ENCODE measurements at places on chromosomes 1 and 21.
A peak's percentile ranks its signal among the peaks of the same experiment; 100 is the strongest.

DNA sequence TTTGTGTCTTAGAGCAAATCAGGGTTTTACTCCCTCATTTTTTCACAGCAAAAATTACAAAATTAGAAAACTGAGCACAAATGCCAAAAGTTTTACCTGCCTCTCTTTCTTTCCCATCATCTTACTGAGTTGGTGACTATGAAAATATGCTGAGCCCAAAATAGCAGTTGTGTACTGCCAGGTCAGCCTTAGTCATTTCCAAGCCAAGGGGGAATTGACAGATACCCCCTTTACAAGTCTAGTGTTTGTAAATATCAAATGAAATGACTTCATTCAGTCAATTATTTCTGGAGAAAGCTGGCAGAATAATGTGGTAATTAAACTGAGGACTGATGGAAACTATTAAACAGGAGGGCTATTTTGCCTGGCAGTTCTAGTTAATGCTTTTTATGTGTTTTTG, 11.4 kb upstream of the GORAB start:
- no peak for DNase-seq

DNA sequence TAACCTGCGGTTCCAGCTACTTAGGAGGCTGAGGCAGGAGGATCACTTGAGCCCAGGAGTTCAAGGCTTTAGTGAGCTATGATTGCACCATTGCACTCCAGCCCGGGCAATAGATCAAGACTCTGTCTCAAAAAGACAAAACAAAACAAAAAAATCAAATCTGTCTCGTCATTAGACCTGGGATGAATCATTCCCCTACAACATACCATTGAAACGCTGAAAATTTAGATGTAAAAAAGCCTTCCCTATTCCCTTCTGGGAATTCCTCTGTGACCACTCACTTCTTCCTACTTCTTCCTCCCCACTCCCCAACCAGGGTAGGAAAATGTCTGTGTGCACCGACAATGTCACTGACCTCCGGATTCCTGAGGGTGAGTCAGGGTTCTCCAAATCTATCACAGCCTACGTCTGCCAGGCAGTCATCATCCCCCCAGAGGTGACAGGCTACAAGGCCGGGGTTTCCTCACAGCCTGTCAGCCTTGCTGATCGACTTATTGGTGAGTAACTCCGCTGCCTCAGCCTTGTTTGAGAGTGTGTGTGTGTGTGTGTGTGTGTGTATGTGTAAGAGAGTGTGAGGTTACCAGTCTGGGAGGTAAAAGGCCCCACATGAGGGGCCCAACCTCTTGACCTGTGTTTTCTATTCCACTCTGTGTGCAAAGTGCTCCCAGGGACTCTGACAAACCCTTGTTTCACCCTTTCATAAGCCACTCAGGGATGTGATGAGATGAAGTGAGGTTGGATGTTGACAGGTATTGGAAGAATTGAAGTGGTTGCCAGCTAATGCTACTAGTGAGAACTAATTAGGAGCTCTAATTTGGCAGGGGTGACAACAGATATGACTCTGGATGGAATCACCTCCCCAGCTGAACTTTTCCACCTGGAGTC, 16.3 kb upstream of the SARS1 start:
- DNase-seq: no peak

DNA sequence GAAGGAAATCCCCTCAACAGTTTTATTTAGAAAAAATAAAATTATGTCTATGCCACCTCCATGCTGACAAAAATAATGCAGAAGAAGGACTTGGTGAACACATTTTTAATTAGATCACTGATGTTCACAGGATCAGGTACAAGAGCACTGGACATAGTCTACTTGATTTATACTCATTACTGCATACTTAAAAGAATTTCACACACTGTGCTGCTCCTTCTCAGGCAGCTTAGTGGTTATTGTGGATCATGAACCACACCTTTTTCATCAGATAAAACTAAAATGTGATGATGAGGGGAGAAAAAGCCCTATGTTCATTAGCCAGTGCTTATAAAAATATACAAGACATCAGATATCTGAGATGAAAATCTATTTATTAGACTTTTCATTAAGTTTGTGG, 103.3 kb upstream of the DPH5 start:
- no peak for DNase-seq

- no peak for DNase-seq
Observed at GRCh38 chr1:245874942-245875580, 632.0 kb downstream of the SMYD3 start.

DNA sequence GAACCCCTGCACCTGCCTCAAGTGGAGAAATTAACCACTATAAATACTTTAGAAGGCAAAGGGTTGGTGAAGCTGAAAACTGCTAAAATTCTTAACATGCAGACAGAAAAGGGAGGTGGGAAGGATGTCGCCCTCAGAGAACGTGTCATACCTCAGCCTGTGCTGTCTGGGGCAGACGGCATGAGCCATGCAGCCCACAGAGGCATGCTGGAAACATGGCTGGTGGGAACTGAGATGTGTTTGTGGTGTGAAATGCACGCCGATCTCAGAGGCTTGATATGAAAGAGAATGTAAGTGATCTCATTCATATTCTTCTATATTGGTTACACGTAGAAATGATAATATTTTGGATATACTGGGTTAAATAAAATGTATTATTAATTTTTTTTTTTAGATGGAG, 16.3 kb downstream of the AGPAT3 start:
- no peak for DNase-seq

GRCh38 chr1:156320560-156320959, 17.5 kb downstream of the CCT3 start:
- no peak for DNase-seq

DNA sequence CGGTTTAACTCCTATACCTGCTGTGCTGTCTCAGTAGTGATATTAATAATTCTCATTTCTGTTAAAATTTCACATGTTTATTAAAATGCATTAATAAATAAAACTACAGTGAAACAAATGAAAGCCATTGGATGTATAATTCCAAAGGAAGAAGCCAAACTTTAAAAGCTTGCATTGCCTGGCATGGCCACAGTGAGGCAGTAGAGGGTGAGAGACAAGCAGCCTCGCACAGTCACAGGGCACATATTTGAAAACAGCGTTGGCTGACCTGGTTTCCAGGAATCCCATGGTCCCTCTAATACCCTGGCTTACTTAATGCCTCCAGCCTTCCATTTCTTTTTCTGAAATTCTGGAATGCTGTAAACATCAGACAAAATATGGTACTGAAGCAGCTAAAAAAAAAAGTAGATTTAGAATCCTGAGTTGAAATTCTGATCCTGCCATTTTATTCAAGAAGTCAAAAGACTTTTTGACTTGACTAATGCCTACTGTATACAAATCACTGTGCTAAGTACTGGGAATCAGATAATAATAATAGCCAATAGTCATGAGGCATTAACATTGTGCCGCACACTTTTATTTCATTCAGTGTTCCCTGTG, 6.7 kb upstream of the RNASEL start:
- peak; percentile 71 for DNase-seq

DNA sequence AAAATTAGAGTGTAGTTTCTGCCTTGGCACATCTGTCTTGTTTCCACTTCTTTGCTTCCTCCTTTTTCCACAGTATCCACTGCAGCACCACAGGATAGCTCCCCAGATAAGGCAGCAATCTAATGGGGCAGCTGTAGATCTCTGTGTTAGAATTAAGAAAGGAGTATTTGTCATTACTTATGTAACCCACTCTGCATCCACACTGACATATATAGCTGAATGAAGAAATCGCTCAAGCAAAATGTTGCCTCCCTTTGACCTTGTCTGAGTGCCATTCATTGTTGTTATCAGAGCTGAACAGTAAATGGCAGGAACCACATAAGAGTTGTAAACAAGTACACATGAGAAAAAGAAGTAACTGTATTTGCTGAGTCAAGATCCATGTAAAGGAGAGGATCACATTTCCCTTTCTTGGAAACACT, 45.9 kb upstream of the DPH5 start:
- no peak for DNase-seq

DNA sequence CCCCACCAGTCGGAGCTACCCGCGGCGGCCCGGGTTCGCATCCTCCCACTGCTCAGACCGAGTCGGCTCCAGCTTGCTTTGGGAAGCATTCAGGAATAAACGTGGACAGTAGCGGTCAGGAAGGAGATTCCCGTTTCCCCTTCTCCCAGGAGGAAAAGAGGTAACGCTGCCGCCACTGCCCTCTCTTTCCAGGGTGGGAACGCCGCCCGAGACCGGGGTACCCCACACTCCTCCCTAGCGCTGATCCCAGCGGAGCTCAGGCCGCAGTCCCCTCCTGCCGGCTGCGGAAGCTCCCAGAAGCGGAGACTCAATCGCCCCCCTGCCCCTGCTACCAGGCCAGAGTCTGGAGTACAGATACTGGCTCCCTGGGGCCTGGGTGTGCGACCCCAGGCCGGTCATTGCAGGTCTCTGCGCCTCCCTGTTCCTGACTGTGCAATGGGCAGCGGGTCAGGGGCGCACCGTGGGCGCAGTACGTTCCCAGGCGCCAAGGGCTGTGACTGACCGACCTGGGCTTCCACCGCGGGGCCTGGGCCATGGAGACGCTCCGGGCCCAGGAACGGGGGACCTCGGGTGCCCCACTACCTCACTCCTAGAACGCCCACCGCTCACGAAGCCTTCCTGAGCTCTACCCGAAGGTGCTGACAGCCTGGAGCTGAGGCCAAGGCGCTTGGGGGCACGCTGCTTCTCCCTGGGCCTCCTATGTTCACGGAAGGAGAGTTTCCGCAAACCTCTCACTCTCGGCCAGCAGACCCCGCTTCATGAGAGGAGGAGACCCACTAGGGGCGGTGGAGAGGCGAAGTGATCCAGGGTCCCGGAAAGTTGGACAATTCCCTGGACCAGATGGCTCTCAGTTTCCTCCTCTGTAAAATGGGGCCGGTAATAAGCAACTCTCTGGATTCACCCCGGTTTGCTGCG, 7.8 kb downstream of the DMRTA2 start:
- DNase-seq: no peak

- no peak for DNase-seq
Observed at GRCh38 chr1:67652800-67653199, 32.2 kb upstream of the GADD45A start.
